ENCODE measurements at places on chromosomes 11 and 22.

DNA sequence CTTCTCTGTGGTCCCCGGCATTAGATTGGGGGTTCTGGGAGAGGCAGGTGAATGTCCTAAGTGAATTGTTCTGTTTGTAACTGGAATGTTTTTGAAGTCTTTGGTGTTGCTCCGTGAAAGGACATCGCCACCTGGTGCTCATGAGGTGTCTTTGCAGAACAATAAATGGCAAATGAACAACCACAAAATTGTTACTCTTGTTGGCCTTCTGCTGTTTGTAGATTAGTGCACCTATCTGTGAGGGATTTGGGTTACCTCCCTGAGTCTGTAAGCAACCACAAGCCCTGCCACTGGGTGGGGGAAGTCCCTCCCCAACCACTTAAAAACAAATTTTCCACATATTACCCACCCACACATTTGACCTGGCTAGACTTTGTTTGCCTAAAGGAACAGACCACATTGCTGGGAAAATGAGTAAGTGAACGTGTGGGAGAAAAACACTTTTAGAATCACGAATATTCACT lies 4.7 kb downstream of the MPEG1 start:
- DNase-seq: no peak

- no peak for DNase-seq
Observed at GRCh38 chr11:125412509-125412908, 83.6 kb downstream of the FEZ1 start.

DNA sequence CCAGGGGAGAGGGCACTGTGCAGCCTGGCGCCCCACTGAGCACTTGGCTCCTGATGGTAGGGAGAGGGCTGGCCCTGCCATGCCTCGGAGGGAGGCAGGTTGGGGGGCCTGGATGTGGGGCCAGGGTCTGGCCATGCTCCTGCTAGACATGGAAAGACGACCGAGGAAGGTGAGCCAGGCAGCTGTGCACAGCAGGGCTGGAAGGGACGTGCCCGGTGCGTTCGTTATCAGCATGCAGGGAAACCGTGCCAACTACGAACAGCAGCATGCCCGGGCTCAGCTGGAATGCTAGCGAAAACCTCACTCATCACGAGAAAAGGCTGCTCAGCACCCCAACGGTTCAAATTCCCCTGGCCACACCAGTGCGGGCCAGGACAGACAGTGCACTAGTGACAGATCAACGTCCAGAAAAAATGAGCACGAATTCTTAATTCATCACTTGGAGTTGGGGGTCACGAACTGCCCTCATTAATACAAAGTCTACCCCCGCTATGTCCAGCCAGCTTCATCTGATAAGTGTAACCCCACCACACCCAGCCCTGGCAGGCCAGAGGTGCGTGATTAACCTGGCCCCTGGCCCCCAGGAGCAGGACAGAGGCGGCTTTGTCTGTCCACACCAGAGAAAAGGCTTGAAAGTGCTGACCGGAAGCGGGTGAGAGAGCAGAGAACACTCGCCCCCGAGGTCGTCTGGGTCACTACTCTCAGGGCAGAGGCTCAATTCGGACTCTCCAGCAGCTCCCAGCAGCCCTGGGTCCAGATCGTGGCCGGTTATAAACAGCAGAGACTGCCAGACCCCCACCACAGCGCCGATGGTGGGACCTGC lies 84.2 kb downstream of the CELSR1 start:
- no peak for DNase-seq

- DNase-seq: no peak
Observed at GRCh38 chr11:66631883-66632282, 6.6 kb upstream of the RBM4 start.

- DNase-seq: no peak
Observed at GRCh38 chr11:76670485-76671236, at the start of gene LRRC32. TSS of gene LRRC32 (minus strand) at chr11:76670747. CDS start at chr11:76665954, 4,793 bp downstream.

DNA sequence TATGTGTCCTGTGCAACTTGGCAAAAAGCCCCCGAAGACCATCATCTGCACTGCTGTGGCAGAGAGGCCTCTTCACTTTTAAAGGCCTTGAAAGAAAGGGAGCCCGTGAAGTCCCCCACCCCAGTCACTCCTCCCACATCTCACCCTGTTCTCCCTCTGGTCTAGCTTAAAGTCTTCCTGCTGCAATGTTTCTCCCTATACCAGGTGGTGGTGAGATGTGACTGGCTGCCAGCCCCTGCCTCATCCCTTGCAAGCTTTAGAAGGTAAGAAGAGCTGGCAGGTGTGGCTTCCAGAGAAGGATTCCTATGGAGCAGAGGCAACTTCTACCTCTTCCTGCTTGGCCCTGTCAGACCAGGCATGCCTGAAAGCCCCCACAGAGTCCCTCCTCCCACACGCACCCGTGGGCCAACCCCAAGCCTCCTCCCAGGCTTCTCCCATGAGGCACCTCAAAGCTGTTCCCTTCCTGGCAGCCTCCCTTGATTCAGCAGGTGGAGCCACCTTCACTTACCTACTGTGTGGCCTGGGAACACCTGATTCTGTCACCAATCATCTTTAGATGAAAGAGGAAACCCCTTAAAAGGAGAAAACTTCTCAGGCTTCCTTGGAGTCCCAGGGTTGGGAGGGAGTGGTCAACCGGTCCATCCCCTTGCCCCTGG lies 4.0 kb upstream of the TRIM29 start:
- no peak for DNase-seq

- no peak for DNase-seq
Observed at GRCh38 chr11:30316237-30316636, 6.7 kb upstream of the ARL14EP start.

GRCh38 chr11:121588747-121589146 lies 136.0 kb upstream of the SORL1-AS1 start:
- DNase-seq: no peak

GRCh38 chr11:93735627-93736026 lies 5.7 kb downstream of the TAF1D start:
- DNase-seq: no peak

DNA sequence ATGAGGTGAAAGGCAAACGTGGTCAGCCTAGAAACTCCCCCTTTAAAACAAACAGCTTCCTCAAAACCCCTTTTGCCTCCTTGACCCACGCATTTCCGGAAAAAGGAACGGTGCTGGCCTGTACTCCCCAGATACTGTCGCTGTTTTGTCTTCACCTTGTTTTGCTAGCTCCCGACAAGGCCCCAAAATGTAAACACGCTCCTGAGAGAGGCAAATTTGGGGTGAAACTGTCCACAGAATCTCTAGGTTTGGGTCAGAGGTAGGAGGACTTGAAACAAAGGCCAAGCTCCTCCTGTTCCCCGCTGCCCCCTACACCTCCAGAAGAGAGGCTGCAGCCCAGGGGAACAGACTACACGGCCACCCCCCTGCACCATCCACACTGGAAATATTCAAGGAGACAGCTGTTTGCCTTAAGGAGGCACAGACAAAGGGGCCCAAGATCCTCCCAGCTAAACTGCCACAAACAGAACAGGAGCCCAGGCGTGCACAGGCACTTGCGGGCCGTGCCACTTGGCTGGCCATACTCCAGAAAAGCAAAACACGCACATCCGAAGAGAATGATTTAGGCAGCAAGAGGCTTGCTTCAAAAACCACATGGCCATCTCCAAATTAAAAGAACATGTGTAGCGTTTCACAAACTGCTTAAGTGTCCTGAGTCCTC lies 160.5 kb upstream of the GRK3 start:
- DNase-seq: no peak

GRCh38 chr22:48713272-48714205 lies 1114.1 kb downstream of the BRD1 start:
- no peak for DNase-seq

DNA sequence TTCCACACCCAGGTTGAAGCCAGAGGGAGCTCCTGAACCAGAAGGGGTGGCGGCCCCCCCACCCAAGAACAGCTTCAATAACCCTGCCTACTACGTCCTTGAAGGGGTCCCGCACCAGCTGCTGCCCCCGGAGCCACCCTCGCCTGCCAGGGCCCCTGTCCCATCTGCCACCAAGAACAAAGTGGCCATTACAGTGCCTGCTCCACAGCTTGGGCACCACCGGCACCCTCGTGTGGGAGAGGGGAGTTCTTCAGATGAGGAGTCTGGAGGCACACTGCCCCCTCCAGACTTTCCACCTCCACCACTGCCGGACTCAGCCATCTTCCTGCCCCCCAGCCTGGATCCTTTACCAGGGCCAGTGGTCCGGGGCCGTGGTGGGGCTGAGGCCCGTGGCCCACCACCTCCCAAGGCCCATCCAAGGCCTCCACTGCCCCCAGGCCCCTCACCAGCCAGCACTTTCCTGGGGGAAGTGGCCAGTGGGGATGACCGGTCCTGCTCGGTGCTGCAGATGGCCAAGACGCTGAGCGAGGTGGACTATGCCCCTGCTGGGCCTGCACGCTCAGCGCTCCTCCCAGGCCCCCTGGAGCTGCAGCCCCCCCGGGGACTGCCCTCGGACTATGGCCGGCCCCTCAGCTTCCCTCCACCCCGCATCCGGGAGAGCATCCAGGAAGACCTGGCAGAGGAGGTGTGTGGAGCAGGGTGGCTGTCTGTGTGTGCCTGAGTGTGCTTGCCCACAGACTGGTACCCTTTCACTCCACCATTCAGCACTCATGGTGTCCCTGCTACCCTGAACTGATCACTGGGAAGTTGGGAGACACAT lies 6.7 kb downstream of the PHOX2A start:
- no peak for DNase-seq

DNA sequence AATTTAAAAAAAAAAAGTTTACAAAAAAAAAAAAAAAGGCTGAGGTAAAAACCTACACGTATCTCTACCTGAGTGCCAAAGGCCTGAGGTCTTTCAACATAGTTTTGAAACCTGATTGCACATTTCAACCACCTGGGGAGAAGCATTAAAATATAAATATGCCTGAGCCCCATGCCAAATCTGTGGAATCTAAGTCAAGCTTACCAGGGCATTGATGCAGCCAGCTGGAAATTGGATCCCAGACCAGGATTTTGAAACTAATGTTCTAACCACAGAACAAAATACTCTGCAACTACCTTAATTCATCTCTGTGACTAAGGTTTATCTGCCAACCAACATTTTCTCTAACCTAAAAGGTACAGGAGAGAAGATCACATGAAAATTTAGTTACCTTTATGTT lies 38.8 kb upstream of the CHRNA10 start:
- no peak for DNase-seq

DNA sequence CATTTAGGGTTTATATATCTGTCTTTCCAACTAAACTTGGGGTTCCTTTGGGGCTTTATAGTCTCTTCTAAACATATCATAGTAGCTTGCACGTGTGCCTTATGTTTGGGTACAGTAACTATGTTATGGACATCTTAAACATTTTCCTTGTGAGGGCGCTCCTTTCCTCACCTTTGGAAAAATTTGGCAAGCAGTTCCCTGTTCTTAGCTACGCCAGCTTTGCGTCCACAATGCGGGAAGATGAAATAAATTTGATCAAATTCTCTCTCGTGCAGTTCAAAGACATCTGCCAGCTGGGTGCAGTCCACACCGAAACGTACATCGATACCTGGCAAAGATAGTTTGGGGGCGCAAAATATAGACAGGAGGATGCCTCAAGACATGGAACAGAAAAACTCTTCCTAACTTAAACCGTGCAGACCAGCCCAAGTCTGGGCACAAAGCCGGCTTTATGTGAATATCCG lies 548 bp downstream of the FDXACB1 start:
- no peak for DNase-seq

DNA sequence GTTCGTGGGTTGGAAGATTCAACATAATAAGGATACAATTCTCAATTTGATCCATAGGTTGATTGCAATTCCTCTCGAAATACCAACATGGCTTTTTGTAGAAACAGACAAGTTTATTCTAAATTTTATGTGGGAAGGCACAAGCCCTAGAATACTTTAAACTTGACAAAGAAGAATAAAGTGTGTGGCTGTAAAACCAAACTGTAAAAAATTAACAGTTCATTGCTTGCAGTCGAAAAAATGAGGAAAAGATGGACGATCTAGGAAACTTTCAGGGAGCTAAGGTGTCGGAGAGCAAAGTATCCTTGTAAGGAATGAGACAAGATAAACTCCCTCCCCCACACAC lies 1.0 kb upstream of the GLB1L3 start:
- DNase-seq: no peak

- DNase-seq: no peak
Observed at GRCh38 chr11:131463649-131464425, 93.4 kb downstream of the NTM start.

DNA sequence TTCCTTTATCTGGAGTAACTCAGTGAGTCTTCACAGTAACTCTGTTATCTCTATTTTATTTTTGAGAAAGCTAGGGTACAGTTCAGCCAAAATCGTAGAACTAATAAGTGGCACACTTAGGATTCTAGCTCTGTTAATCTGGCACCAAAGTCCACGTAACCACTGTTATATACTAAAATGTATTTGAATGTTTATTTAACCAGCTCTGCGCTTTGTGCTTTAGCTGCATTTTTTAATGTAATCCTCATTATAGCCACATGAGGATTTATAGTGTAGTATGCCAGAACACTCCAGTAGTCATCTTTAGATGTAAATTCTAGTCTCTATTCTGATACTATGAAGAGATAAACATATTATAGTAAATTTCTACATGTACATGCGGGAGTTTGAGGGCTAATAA lies 36.8 kb downstream of the YAP1 start:
- DNase-seq: no peak

DNA sequence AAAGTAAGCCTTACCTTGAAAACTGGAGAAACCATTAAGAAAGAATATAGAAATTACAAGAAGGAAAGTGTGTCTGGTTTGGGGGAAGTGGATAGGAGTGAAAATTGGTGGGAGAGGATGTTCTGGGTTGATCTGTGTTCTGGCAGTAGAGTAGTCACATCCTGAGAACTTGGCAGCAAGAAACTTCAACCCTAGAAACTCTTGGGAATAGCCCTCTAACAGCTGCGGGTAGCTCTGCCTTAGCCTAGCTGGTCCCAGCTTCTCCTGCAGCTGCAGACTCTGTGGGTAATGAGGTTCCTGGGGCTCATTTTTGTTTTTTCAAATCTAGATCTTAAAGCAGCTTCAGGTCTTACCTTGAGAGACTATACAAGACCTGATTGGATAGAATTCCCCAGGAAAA lies 24.2 kb upstream of the OR6X1 start:
- no peak for DNase-seq

GRCh38 chr11:115501893-115502589 lies 2.2 kb downstream of the CADM1 start:
- DNase-seq: no peak

DNA sequence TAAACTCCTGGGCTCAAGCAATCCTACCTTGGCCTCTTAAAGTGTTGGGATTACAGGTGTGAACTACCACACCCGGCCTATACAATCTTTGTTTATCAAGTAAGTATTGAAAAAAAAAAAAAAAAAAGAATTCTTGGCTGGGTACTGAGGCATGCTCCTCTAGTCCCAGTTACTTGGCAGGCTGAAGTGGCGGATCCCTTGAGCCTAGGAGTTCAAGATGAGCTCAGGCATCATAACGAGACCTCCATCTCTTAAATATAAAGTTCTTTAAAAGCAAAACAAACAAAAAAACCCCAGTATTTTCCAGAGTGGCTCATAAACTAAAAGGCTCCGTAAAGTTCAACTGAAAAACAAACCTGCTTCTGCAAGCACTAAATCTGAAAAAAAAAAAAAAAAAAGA lies 50.3 kb upstream of the GAB2 start:
- DNase-seq: no peak

GRCh38 chr11:6371825-6372224 lies 18.4 kb upstream of the SMPD1 start:
- DNase-seq: no peak
